ENCODE measurements at places on chromosomes 4 and X.

DNA sequence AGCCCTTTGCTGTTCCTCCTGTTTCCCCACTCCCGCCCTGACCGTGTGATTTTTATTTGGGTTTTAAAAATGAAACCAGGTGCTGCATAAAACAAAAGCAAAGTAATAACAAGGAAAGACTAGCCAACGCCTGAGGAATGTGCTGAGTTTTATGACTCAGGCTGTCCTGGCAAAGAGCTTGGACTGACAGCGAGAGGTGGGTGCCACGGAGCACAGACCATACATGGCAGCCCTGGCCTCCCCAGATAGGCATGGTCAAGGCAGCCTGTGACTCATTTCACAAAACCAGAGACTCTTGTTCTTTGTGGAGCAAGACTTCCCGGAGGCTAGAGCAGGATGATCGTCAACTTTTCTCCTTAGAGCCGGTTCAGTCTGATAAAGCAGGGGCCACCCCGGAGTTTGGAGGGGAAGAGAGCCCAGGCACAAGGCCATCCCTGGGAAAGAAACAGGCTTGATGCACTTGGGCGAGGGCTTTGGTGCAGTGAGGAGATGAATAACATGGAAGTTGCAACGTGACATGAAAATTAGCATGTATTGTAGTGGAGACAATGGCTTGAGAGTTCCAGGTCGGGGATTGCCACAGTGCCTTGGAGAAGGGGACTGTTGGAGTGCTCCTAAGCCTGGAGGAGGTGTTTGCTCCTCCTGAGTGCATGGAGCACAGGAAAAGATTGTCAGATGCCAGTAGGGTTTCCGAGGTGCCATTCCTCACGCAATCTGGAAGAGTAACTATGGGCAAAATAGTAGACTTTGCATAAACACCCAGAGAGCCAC lies 54.8 kb downstream of the C4orf51 start:
- no peak for DNase-seq

GRCh38 chr4:6495736-6496135 lies 23.3 kb upstream of the PPP2R2C start:
- no peak for DNase-seq

- DNase-seq = no peak
These were observed 117.4 kb upstream of the GALNT7 start for GRCh38 chr4:173051232-173051631.

- DNase-seq = no peak
These were observed 72.7 kb upstream of the MAD2L1 start for GRCh38 chr4:120139392-120139791.

GRCh38 chrX:40543661-40544328 lies 37.0 kb upstream of the ATP6AP2 start:
- DNase-seq = peak; percentile 81

DNA sequence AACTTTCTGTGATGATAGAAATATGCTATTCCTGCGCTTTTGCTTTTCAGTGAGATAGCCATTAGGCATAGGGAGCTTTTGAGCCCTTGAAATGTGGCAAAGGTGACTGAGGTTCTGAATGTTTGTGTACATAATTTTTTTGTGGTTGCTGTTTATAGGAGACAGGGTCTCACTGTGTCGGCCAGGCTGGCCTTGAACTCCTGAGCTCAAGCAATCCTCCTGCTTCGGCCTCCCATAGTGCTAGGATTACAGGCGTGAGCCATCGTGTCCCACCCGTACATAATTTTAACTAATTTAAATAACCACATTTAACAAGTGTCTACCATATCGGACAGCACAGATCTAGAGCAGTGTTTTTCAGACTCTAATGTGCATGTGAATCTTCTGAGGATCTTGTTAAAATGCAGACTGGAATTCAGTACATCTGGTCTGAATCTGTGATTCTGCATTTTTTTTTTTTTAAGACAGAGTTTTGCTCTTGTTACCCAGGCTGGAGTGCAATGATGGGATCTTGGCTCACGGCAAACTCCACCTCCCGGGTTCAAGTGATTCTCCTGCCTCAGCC lies 45.3 kb downstream of the CASP6 start:
- no peak for DNase-seq

GRCh38 chr4:25879991-25880651 lies 17.3 kb upstream of the SEL1L3 start:
- no peak for DNase-seq

DNA sequence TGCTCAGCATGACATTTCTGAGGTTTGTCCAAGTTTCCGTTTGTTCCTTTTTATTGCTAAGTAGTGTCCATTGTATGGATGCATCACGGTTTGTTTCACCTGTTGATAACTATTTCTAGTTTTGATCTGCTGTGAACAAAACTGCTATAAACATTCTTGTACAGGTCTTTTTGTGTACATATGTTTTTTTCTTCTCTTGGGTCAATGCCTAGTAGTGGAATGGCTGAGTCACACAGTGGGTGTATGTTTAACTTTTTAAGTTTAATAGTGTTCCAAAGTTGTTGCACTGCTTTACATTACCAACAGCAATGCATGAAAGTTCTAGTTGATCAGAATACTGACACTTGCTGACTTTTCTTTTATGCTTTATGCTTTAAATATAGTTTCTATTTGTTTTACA lies 76.7 kb downstream of the MAOB start:
- no peak for DNase-seq

GRCh38 chr4:145920205-145920604 lies 18.4 kb downstream of the ZNF827 start:
- no peak for DNase-seq

GRCh38 chr4:152513078-152513477 lies 22.8 kb downstream of the FBXW7 start:
- no peak for DNase-seq

- no peak for DNase-seq
These were observed 25.5 kb downstream of the ADGRL3 start for GRCh38 chr4:61225656-61226055.

DNA sequence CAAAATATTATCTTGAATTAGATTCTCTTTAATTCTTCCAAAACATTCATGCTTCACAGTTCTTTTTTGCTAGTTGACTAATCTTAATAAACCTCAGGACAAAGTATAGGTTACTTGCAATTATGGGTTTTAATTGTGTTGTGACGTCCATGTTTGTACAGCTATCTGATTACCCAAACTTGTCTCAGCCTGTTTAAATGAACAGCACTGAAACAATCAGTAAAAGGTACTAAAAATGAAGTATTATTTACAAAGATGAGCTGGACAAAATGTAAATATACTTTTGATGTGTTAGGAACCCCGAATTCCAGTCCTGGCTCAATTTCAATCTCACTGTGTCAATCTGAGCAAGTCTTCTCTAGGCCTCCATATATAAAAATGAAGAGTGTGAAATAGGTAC lies 57.4 kb upstream of the SLC6A14 start:
- DNase-seq = no peak

GRCh38 chrX:9651737-9652136 lies 113.9 kb downstream of the GPR143 start:
- DNase-seq = no peak

GRCh38 chrX:71365356-71365874 lies 742 bp upstream of the TAF1 start:
- DNase-seq = peak; percentile 43

DNA sequence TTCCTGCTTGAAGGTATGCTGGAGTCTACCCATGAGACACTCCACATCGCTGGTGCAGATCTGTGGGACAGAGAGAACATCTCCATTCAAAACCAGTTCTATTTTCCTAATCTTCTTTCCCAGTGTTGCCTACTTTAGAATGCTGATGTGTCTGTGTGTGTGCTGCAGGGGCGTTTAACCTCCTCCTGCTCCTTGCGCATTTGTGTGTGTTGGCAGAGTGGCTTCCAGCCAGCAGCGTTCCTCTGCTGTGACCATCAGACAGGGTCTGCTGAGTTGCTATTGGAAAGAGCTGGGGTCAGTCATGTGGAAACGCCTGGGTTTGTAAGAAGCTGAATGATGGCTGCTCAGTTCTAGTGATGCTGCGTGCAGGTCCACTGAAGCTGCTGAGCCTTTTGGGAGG lies 223.6 kb downstream of the RBMX2 start:
- no peak for DNase-seq

- DNase-seq = no peak
These were observed 41.9 kb downstream of the HADH start for GRCh38 chr4:108031427-108032083.

GRCh38 chrX:1181170-1181569 lies 31.3 kb downstream of the CRLF2 start:
- no peak for DNase-seq

DNA sequence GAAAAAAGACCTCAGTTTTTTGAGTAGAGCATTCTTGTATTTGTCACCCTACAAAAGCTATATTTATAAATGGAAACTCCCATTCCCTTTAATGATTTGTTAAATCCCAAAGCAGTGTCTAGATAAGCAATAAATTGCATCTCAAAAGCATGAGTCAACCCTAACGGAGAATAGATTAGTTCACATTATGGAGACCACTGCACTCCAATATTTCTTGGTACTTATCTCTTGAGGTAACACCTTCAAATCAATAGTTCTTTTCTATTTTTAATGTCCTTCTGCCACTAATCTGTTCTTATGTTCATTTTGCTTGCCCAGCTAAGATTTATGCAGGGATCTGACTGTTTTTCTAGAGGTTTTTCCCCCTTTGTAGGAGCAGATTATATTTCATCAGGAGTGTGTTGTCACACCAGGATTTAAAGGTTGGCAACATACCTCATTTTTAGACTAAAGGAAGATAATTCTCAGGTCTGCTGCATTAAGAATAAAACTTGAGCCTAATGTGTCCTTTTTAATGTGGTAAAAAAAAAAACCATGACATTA lies 91.4 kb upstream of the ADGRG2 start:
- DNase-seq = no peak

DNA sequence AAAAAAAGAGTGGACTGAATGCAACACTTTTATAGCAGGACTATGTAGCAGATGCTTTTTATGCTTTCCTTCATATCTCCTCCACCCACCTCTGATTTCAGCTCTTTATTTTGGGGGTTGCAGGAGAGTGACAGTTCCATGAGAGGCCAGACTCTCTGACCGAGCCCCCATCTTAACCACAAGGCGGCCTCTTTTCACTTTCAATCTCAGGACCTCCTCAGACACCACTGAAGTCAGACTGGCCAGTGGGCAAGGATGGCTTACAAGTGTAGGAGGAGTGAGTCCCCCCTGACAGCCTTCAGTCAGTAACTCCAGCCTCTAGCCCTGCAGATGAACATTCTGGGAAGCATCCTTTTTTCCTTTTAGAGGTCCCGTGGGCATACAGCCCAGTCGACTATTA lies 140.8 kb downstream of the FRAS1 start:
- peak; percentile 26 for DNase-seq

GRCh38 chr4:37985730-37986275 lies 25.6 kb downstream of the PTTG2 start:
- no peak for DNase-seq

- DNase-seq = no peak
These were observed 135.7 kb downstream of the CNKSR2 start for GRCh38 chrX:21509912-21510311.

- peak; percentile 42 for DNase-seq
These were observed 220.1 kb downstream of the DLG3 start for GRCh38 chrX:70664726-70665125.

DNA sequence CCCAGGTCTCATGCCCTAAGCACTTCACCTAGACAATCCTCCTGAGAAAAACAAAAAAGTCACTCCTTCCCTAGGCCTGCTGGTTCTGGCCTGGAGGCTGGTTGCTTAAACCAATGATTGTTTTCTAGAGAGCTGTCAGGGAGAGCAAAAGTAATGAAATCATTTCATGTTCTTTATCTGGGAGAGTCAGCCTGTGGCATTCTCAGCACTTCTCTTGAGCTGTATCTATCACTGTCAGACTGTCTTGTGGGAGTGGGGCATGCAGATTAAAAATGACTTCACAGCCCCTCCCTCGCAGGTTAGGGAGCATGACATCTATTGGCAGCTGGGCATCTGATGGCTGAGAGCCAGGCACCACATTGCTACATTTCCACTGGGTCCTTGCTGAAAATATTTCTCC lies 20.4 kb upstream of the TMEM154 start:
- peak; percentile 91 for DNase-seq

DNA sequence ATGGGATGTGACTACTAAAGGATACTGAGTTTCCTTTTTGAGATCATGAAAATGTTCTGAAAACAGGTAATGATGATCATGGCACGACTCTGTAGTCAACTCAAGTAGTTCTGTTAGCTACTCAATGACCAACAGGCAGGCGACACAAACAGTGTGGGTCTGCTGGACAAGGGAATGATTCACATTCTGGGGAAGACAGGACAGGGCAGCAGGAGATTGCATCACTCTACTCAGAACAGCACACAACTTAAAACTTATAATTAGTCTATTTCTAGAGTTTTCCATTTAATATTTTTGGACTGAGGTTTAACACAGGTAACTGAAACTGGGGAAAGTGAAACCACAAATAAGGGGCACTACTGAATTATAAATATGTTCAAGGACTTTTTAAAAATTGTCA lies 365.2 kb downstream of the PRDM5 start:
- peak; percentile 9 for DNase-seq

- no peak for DNase-seq
These were observed 60.2 kb upstream of the VCX3B start for GRCh38 chrX:8404471-8404870.

DNA sequence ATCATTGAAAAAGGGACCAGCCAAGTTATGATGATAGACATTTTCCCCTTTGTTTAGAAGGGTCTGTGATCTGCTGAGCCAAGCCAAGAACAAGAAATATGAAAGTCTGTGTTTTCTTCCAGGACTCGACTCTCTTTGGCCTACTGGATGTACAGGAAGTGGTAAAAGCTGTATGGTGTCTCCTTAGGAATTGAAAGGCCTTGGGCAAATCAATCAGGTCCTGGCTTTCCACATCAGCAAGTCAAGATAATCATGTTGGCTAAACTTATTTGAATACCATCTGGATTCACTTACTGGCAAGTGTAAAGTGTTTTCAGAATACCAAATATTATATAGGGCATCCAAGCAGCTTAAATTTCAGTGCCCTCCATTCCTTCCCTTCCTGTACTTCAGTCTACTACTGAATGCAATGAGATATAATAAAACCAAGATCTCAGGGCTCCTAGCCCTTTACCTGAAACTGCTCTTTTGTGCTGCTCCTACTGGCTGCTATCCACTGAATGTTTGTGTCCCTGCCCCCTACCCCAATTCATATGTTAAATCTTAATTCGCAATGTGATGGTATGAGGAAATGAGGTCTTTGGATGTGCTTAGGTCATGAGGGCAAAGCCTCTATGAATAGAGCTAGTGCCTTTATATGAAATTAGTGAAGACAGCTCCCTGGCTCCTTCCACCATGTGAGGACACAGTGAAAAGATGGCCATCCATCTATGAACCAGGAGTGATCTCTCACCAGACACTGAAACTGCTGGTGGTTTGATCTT lies 578.0 kb downstream of the SPRY1 start:
- no peak for DNase-seq

GRCh38 chr4:137800861-137801260 lies 268.6 kb upstream of the PCDH18 start:
- no peak for DNase-seq

DNA sequence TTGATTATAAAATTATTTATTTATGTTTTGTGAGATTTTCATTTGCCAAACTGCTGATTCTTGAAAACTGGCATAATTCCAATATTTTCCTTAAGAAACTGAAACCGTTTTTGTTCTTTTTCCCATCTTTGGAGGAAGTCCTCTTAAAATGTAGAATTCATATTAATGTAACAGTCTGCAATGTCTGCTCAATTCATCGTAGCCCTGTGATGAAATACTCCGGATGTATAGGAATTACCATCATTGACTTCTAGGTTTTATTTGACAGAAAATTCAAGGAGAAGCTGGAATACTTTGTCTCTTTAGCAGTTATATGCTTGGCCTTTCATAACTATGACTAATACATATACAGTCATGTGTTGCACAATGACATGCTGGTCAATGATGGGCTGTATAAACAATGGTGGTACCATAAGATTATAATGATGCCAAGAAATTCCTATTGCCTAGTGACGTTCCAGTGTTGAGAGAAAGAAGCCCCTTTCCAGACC lies 185.0 kb upstream of the GPRIN3 start:
- DNase-seq = no peak

GRCh38 chr4:177726111-177726510 lies 283.9 kb upstream of the AGA start:
- peak; percentile 37 for DNase-seq

Data from OCI-M1 (cell line).